ENCODE measurements at places on chromosomes 2 and 18. TPM values are rescaled to one million over a fixed set of nuclear protein-coding genes. Genes with fewer than 3 reads are reported as not detected.

Gene SEPTIN10
- total RNA-seq: 26.5 TPM

Gene GAL3ST2
- not detected for total RNA-seq

Gene YWHAQ
- 253 TPM for total RNA-seq

Gene MAP3K19
- not detected for total RNA-seq

Gene CYS1
- total RNA-seq: 0.29 TPM

Gene NEURL3
- not detected for total RNA-seq

Gene SH3BP4
- 116 TPM for total RNA-seq

Gene TEX44
- not detected for total RNA-seq

Gene CCDC150
- total RNA-seq: 0.69 TPM

Gene PDCL3
- total RNA-seq: 21.4 TPM

Gene PRKAG3
- not detected for total RNA-seq

Gene HES6
- total RNA-seq: 191 TPM

Gene PIEZO2
- 0.61 TPM for total RNA-seq

Gene BOLL
- total RNA-seq: not detected

Gene DNAJC10
- 108 TPM for total RNA-seq

Gene PLGLB2
- not detected for total RNA-seq

Gene KCNG2
- total RNA-seq: not detected

Gene XDH
- 0.05 TPM for total RNA-seq

Gene MAPK4
- total RNA-seq: 55.8 TPM

Gene HOXD3
- total RNA-seq: 4.9 TPM

Gene C2orf15
- total RNA-seq: 1.4 TPM

Gene HOXD13
- 10.3 TPM for total RNA-seq

Gene LHCGR
- total RNA-seq: not detected

Gene CHRNG
- total RNA-seq: not detected

Gene MERTK
- 220 TPM for total RNA-seq

Gene B4GALT6
- total RNA-seq: 18.4 TPM

Gene NGEF
- total RNA-seq: not detected

Gene RTTN
- total RNA-seq: 21.7 TPM

Gene COL4A3
- total RNA-seq: not detected

Gene RGPD4
- 0.08 TPM for total RNA-seq

Gene MFSD2B
- total RNA-seq: not detected

Gene ALPG
- not detected for total RNA-seq

Gene RBBP8
- 45.8 TPM for total RNA-seq

All from SK-MEL-5 (cell line).